Activated CD4-positive, alpha-beta memory T cell treated with anti-CD3 and anti-CD28 coated beads, Interleukin-2, amount 10 ng/mL, durations not matched to agents 7 days and 5 days (primary cell): ENCODE measurements at places on chromosomes 7 and 10. TPM values are rescaled to one million over a fixed set of nuclear protein-coding genes. Genes with fewer than 3 reads are reported as not detected.
A peak's percentile ranks its signal among the peaks of the same experiment; 100 is the strongest.

DNA sequence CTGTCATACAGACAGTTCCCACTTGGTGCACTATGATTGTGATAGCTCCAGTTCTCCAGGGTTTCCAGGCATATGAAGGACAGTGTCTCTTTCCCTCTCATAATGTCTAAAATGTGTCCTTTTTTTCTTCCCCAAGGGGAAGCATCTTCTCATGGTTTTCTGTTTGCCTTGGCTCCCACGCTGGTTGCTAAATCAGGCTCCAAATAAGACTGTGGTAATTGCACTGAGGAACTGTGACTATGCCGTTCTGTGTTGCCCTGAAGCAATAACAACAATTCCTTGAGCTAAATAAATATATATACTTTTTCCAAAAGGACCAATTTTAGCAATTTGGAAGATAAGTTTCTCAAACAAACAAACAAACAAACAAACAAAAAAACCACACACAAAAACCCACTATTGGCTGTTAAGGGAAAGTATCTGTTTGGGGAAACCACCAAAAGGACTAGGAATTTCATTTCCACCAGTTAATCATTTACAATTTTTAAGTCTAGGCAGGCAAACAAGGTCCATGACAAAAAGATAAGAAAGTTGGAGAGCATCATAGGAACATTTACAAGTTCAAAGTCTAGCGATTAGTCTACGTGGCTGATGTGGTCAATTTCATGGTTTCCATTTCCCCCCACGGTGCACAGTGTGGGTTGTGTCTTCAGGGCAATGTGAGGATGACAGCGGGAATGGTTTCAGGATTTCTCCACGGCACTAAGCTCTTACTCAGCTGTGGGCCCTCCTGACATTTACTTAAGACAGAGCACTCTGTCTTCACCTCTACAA lies 62.4 kb downstream of the THNSL1 start:
- DNase-seq = no peak

Gene RGS10
- 140 TPM for total RNA-seq

DNA sequence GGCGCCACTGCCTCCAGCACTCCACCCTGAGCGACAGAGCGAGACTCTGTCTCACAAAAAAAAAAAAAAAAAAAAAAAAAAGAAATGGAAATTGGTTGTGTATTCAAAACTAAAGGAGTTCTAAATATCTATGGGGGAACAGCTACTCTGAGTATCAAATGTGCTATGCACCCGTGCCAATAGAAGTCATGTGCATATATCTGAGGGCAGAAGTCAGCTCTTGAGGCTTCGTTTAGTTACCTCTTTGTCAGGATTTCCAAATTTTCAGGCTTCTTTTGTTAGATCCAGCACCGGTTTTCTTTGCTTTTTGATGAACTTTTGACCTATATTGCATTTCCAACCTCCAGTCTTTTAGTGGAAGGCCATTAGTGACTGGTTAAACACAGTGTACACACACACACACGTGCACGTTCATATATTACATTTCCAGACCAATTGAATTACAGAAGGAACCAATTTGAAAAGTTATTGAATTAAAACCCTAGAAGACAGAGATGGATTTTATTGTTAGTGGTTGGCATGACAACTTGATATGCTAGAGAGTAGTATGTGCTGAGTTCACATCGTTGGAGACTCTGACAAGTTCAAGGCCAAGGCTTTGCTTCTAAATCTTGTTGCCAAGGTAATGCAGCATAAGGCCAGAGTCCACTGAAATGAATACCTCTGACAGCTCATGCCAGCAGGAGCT lies 33.1 kb upstream of the ADD3 start:
- DNase-seq = no peak

DNA sequence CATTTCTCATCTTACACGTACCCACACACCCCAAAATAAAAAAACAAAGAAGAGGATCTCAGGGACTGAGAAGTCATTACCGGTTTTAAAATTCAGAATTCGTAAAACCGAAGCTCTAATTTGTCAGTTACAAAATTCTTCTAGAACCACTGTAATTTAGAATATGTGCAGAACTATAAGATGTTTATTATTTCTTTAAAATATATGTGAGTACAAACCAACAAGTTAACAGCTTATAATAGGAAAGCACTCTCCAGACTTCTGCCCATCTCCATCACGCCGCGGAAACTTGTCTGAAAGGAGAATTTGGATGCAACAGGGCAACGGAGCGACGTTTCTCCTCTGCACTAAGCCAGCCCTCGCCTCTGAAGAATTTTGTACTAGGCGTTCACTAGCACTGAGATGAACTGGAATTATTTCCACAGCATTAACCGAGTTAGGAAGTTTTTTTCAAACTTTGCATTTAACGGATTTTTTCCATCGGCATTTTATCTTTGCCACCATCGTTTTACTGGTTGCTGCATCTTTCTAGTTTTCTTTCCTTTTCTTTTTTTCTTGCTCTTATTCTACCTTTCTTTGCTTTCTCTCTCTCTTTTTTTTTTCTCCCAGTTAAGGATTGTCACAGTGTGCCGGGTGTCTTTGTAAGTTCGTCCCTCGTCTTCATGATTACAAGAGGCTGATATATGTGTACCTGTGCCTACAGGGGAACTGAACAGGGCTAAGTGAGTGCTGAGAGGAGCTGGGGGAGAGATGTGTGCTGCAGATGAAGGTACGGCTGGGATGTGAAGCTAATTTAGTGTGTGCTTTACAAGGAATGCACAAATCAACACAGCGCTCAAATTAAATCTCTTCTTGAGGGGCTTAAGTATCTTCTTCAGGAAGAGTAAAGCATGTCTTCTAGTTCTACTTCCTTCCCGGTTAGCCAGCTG lies 295.9 kb upstream of the NFE2L3 start:
- no peak for DNase-seq

DNA sequence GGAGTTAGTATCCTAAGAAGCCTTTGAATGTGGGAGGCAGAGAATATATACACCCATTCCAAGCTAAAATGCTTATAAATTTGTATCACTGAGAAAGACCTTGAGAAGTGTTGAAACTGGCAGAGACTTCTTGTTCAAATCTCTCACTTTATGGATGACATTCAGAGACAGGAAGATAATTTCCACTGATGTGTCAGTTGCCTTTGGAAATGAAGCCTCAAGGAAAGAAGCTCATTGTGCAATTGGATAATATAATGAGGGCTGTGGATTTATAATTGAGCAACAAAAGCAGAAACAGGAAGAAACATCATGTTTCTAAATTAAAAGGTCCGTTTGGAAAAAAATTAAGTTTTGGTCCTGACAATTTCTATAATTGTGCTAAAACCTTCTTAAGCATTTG lies 789.9 kb upstream of the IGFBP3 start:
- no peak for DNase-seq

Gene NANOS1
- 0.40 TPM for total RNA-seq

Gene DLX6
- total RNA-seq = not detected

DNA sequence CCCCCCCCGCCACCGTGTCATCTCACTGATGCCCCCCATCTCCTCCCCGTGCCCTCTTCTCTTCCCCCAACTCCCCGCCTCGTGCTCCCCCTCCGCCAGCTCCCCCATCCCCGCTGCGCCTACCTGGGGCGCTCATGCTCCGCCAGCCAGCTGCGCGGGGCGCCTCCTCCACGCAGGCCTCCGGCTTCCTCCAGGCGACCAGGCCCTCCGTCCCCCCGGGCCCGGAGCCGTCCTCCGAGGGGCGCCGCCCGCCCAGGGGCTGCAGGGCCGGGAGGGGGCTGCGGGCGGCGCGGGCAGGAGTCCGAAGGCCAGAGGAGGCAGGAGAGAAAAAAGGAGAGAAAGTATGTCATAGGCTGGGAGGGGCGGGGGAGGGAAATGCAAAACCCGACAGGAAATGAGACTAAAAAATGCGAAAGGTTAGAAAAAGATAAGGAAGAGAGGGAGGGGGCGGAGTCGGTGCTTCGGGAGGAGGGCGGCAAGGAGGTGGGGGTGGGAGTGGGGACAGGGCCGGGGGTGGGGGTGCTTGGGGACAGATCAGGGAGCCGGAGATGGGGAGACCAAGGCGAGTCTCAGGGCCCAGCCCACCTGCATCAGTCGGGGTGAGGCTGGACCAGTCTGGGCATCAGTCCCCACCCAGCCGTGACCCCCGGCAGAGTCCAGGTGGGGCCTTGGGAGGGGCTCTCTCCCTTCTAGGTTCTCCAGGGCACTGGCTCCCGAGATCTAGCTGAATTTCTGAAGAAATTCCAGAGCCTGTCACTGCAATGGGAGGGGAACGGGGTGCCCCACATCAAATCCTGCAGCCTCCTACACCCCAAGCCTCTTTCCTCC lies at the start of gene CARD11:
Gene CARD11 (minus strand): TSS at position 324 of the 828 bp plus-strand sequence. CDS start 85,361 bp downstream, outside the sequence.
- DNase-seq = peak; percentile 70

DNA sequence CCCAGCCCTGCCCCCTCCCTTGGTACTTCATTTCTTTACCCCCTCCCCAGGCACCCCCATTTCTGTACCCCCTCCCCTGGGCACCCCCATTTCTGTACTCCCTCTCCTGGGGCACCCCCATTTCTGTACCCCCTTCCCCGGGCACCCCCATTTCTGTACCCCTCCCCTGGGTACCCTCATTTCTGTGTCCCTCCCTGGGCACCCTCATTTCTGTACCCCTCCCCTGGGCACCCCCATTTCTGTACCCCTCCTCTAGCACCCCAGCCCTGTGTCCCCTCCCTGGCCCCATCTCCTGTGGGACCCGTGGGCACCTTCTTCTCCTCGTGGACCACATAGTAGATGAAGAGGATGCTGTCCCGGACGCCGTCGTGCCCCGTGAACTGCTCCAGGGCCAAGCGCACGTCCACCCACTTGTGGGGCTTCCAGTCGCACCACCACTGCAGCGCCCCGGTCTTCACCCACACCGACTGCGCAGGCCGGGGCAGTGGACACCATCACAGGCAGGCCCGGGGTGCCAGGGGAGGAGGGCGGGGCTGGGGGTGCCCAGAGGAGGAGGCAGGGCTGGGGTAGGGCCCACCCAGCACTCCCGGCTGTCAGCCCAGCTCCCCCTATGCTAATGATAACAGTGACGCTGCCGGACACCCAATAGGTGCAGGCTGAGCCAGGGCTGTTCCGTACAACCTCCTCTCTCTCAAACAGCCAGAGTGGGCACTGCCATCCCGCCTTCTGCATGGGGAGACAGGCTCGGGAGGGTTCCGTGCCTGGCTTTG lies 20.4 kb downstream of the TECPR1 start:
- DNase-seq = no peak

Gene GIMAP7
- total RNA-seq = 169 TPM

GRCh38 chr10:69421611-69422308 lies 5.0 kb upstream of the TACR2 start:
- DNase-seq = no peak

GRCh38 chr7:131747658-131748232 lies 191.3 kb upstream of the PODXL start:
- DNase-seq = no peak

DNA sequence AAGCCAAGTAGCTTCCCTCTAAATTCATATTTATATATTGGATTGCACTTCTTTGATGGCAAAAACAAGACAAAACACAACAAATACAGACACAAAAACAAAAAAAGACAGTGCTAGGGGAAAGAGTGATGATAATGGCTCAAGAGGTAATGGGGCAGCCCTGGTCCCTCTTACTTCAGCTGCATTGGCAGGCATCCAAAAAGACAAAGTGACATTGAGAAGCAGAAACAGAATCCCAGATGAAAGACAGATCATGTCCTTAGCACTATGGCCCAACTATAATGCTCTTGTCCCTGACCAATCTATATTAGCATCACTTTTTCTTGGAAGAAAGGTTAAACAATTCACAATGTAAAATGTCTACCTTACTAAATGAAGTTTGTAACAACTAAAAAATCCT lies 76.2 kb downstream of the GPR85 start:
- DNase-seq = no peak

- DNase-seq = no peak
Observed at GRCh38 chr10:131959841-131960240, 21.9 kb downstream of the BNIP3 start.

Gene PRSS37
- not detected for total RNA-seq

Gene ZNF365
- total RNA-seq = 0.23 TPM

DNA sequence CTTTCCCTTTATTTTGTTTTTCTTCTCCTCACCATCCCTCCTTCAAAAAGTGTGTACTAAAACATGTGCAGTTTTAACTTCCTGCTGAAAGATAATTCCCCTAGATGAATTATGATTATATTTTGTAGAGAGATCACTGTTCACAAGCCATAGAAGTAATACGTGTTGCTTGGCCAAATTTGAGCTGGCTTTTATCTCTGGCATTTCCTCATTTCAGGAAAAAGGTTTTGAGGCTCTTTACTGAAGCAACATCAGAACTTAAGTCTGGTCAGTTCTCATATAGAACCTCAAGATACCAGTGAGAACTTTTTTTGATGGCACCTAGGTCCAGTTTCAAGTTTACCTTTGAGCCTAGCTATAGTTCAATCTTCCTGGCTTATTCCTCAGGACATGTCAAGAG lies 463.3 kb downstream of the INHBA start:
- DNase-seq = no peak

DNA sequence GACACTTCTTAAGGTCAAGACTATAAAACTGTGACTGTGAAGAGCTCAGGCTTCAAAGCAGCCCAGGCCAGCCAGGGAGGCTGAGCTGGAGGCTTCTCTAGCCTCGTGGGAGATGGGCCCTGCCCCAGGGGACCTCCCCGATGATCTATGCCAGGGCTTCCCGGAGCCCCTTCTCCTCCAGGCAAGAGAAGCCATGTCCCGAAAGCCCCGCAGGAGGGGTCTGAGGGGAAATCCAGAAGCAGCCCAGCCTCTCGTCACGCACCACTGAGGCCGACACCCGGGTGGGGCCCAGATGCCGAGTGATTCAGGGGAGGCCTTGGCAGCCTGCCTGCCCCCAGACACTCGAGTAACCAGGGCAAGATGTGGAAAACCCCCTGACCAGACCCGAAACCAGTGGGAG lies 63.7 kb downstream of the PROSER2 start:
- no peak for DNase-seq

- no peak for DNase-seq
Observed at GRCh38 chr7:1591396-1591795, 21.6 kb upstream of the PSMG3 start.

- no peak for DNase-seq
Observed at GRCh38 chr10:79552143-79552542, 8.1 kb downstream of the SFTPA2 start.

Gene CFTR
- not detected for total RNA-seq

DNA sequence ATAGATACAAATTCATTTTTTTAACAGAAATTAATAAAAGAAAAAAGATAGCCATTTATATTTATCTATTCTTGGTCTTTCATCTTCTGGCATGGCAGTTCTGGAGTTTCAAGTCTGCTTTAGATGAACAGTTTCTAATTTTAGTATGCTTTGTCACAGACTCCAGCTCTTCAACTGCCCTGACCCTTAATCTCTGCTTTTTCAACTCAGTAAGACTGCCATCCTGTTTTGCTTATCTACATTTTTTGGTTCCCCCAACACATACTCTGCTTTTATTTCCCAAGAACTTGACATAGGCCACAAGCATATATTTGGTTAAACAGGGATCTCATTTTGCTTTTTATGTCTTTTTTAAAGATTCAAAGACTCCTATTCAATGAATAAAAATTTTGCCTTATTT lies 309.3 kb upstream of the KCND2 start:
- DNase-seq = no peak

Gene EIF5AL1
- total RNA-seq = 1.2 TPM
